ENCODE measurements at places on chromosomes 12 and 14.

- DNase-seq = no peak
Observed at GRCh38 chr12:124289634-124290600, 5.0 kb upstream of the RFLNA start.

DNA sequence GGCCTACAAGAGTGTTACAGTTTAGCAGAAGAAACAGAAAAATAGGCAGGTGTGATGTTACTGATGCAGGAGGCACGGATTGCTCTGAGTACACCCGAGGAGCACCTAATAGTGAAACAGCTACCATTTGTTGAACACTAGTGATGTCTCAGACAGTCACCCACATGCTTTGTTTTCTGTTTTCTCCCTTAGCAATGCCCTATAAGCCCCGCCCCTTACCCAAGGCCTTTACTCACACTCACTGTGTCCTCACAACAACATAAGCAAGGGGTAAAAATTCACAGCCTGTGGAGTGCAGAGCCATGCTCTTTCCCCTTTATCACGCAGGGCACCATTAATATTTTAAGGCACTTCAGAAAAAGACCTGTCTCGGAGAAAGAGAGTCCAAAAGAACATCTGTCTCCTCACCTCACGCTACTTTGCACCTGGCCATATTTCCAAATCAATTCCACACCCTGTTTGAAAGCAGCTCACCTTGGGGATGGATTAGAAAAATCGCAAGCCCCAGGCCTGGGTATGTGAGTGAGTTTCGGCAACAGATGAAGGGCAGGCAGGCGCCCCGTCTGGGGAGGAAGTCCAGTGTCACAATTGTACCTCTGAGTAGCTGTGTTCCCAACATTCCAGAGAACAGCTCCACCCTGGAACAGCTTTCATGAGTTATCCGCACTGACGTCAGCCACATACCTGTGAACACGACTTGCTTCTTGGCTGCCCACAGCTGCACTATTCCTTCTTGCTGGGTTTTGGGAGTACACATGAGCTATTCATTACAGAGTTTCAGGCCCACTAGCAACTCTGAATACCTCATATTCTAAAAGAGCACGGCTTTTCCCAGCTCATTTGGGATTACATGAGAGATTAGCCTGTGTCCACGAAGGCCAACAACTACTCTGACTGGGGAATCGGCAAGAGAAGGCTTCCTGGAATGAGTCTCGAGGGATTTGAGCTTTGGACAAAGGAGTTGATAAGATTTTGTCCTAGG is 26.0 kb downstream of the MAPK1IP1L start:
- peak; percentile 78 for DNase-seq

DNA sequence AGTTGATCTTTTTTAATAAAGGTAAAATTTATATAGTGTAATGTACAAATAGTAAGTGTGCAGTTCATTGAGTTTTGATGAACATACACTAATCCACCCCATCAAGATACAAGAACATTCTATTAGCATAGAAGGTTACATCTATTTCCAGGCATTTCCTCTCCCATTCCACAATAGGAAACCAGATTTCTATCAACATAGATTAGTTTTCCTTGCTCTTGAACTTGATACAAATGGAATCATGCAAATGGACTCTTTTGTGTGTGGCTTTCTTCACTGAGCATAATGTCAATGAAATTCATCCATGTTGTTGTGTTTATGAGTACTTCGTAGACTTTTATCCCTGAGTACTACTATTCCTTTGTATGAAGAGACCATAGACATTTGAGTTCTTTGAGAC is 10.8 kb downstream of the STYX start:
- no peak for DNase-seq

DNA sequence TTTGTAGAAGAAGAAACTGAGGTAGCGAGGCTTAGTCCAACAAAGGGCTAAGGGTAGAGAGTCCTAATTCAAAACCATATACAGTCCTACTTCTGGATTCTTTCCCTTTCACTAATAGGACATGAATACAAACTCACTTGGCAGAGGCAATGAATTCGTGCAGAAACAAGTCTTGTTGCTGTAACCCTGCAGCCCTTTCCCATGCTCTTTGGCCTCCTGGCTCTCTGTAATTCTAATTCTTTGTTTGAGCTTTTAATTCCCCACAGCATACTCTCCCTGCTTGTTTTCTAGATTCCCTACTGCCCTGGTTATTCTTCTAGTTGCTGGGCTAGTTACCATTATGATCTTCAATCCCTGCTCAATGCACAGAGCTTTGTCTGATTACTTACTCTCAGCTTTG is 381.4 kb downstream of the ETNK1 start:
- no peak for DNase-seq

DNA sequence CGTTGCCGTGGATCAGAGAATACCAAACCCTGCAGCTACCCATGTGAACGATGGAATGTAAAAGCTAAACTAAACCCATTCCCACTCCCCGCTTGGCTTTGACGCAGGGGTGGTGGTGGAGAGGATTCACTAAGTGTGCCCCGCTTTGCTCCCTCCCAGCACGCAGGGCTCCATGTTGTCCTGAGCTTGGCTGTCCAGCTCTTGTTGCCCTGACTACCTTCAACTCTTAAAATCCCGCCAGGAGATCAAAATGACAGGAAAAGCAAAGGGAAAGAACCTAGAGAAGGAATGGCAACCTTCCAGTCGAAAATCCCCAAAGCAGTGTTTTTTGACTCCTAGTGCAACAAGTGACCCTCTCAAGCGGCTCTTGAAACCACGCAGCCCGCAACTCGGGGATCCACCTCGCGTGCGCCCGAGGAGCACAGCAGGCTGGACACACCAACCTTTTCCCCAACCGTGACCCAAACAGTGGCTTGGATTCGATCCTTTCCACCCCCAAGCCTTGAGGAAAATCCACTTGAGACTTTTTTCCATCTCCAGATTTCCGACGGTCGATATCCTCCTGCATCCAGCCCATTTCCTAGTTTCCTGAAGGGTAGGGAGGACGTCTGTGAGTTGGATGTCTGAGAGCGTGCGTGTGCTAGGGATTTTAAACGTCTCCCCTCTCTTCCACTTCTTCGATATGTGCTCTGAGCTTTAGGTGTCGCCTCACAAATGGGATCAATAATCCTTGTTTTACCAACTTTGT is 1.4 kb downstream of the SYT10 start:
- no peak for DNase-seq

DNA sequence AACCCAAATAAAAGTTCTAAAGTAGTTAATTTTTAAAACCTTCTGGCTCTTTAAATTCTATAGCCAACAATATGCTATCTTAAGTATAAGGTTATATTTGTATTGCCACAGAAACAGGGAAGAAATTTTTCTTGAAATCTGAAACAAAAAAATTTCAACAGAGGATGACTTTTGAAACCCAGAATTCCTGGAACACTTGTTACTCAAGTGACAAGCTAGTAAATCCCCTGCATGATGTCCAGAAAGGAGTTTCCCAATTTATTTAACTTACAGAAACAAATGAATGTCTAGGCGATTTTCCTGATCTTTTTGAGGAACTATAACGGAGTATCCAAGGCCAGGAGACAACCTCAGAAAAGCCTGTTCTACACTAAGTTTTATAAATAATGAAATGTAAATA is 69.6 kb downstream of the SLC41A2 start:
- no peak for DNase-seq

DNA sequence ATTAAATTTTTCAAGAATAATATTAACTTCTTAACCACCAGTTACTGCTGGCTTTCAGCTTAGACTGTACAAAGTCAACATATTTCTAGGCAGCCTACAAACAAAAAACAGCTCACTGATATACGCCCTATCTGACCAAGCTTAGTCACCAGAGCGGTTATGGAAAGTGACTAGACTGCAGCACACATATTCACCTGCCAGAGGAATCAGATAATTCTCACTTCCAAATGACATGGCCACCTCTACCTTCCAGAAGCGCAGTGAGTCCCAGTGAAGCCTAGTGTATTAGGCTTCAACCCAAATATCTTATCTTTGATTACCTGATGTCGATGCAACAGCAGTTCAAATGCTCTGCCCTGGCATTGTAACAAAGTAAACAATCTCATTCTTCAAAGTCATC is 8.5 kb downstream of the STXBP6 start:
- DNase-seq = peak; percentile 49

- DNase-seq = no peak
Observed at GRCh38 chr14:67464879-67465278, 23.6 kb downstream of the TMEM229B start.

GRCh38 chr12:31855427-31855826 is 103.8 kb upstream of the RESF1 start:
- DNase-seq = no peak

- no peak for DNase-seq
Observed at GRCh38 chr12:44217146-44217883, 381.4 kb downstream of the TMEM117 start.

- peak; percentile 10 for DNase-seq
Observed at GRCh38 chr14:91317381-91318308, 73.1 kb upstream of the GPR68 start.
